Inflammatory macrophage treated with lipopolysaccharide for 4 hours (primary cell): ENCODE measurements at places on chromosomes 13 and 19.

DNA sequence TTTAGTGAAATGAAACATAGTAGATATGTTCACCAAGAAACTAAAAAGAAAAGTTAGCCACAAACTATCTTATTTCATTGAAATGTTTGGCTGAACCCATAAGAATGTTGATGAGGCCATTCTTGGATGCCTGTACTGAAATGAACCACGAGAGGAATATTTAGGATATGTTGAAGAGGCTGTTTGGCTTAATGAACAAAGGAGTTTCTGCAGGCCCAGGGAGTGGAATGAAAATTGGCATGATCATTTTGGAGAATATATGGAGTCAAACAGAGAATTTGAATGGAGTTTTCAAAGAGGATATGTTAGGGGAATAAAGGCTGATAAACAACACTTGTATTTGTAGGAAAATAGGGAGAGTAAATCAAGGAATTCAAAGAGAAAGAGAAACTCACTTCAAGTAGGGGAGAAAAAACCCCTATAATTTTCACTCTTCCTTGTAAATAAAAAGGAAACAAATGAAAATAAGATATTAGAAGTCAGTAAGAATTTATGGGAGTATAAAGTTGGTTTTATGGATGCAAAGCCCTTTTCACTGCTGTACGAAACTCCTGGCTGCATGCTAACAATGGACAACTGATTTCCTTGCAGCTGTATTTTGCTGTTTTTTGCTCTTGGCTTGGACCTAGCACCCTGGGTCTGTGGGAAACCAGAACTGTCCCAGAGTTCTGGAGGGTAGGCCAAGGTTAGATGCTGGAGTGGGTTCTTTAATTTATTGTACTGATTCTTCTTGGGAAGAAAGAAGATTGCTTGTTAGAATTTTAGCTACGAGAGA lies 36.5 kb downstream of the KL start:
- no peak for DNase-seq

DNA sequence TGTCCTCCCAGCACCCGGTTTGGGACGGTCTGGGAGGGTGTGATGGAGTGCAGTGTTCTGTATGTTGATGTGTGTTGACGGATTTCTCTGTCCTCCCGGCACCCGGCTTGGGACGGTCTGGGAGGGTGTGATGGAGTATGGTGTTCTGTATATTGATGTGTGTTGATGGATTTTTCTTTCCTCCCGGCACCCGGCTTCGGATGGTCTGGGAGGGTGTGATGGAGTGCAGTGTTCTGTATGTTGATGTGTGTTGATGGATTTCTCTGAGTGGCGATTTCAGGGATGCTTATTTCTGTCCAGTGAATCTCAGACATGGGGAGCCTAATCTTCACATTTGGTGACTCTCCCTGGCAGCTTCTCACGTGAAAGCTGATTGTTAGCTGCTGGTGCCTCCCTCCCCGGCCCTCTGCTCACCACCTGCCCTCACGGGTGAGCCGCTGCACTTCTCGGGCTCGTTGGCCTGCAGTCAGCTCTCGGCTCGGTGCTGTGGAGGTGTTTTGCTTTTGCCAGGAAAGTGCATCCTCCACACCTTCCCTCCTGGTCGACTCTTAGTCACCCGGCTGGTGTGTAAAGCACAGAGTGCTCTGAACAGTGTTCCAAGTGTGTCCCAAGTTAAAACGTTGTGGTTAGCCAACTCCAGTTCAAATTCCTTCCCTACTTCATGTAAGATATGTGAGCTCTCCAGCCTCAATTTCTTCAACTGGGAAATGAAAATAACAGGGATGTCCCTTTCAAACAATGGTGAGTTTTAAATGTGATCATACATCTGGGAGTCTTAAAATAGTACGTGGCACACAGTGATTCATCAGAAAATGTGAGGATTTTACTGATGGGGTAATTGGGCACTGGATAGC lies 54.6 kb downstream of the ATP11A start:
- DNase-seq = no peak

DNA sequence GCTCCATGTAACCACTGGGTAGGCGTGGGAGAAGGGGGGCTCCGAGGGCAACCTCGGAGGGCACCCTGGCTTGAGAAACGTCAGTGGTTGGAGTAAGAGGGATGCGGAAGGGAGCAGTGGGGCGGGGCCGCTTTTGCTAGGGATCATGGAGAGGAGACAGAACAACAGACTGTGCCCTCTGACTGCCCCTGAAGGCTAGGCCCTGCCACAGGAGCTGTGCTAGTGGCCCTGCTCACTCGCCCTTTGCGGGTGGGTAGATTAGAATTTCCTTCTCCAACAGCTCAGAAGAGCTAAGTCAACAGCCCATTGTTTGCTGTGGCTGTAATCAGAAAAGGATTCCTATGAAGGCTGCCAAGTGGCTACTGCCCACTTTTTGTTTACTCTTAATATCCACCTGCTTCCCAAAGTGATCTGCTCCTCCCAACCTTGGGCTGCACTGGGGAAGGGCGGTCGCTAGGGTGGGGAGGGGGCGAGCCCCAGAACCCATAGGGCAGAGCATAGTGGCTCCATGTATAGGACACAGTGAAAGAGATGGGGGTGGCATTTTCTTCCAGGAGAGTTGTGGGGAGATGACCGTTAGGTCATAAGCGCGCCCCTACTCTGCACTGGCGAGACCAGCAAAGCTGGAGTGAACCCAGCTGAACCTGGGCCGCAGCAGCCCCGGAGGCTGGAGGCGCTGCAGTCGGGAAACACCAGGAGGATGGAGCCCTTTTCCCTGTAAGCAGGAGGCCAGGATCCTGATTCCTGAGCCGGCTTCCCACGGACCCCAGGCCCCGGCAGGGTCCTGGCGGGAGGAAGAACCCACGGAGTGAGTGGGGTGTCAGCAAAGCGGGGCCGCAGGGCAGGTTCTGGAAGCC lies 1.9 kb upstream of the C1QTNF9 start:
- no peak for DNase-seq

DNA sequence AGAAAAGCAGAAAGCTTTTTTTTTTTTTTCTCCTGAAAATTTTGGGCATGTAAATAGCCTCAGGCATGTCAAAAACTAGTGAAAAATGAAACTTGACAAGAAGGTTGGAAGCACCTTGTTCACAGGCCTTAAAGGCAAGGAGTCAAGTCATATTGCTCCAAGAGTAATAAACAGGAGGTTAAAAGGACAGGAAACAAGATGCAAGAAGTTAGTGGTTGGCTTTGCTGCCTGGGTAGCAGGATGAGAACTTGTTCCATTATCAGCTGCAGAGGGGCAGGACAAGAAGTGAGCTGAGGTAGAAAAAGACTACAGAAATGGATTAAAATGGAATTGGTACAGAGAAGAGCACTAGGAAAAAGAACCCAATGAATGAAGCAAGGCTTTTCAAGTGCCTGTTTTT lies 242.6 kb downstream of the DCT start:
- no peak for DNase-seq

DNA sequence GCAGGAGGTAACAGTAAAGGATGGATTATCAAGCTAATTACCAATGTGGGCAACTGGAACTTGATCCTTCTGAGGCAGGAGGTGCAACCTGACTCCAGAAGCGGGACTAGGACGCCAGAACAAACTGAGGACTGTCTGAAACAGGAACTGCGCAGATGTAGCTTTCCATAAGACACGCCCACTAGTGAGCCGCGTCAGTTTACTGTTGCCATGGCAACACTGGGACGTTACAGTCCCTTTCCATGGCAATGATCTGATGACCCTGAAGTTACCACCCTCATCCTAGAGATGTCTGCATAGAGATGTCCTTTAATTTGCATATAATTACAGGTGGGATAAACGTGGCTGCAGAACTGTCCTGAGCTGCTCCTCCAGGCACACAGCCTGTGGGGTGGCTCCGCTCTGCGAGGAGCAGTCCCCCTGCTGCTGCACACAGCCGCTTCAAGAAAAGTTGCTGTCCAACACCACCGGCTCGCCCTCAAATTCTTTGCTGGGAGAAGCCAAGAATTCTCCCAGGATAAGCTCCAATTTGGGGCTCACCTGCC lies 816.6 kb downstream of the UQCRFS1 start:
- DNase-seq = no peak

GRCh38 chr19:47518139-47518538 lies 3.3 kb upstream of the NAPA start:
- no peak for DNase-seq

GRCh38 chr13:49278211-49278610 lies 30.5 kb downstream of the CDADC1 start:
- DNase-seq = no peak

- DNase-seq = no peak
Observed at GRCh38 chr13:26705536-26705935, 55.0 kb downstream of the GPR12 start.

- DNase-seq = peak; percentile 93
Observed at GRCh38 chr19:18021121-18021755, 13.3 kb downstream of the ARRDC2 start.

DNA sequence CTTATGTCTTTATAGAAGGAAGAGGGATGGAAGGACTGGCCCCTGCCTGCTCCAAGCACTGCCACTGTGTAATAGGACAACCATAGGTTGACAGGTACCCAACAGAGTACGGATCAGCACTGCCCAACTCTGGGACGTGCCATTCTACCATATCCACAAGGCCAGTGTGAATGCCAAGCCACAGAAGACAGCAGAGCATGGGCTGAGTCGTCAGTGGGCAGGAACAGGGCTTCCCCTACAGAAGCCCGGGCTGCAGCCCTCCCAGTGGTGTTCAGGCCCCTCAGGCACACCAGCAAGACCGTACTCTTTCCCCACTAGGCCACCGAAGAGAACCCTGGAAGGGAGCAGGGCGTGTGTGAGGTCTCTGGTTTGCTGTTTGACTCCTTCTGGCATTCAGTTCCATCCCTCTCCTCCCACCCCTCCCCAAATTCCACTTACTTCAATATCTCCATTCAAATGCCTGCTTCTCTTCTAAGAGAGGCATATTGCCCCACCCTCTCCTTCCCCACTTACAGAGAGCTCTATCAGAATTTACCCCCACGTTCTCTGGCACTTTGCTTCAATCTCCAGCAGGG lies 209.4 kb downstream of the FOXO1 start:
- DNase-seq = no peak

GRCh38 chr19:11020982-11021759 lies 60.3 kb downstream of the SMARCA4 start:
- DNase-seq = no peak

DNA sequence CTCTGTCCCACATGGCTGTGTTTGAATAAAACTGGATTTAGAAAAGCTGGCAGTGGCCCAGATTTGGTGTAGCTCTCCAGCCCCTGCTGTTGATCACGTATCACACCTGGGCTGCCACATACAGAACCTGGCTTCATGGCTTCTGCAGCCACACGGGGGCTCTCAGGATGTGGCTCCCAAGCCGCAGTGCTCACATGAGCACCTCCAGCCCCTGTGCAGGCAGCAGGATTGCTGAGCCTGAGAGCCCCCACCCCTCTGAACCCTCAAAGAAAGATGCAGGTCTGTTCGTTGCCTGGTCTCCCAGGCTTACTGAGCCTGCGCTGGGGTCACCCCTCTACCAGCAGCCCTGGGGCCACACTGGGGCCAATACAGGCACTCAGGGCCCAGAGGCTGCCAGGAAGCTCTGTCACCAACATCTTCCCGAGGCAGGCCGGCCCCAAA lies 2.7 kb downstream of the PLEKHF1 start:
- no peak for DNase-seq

DNA sequence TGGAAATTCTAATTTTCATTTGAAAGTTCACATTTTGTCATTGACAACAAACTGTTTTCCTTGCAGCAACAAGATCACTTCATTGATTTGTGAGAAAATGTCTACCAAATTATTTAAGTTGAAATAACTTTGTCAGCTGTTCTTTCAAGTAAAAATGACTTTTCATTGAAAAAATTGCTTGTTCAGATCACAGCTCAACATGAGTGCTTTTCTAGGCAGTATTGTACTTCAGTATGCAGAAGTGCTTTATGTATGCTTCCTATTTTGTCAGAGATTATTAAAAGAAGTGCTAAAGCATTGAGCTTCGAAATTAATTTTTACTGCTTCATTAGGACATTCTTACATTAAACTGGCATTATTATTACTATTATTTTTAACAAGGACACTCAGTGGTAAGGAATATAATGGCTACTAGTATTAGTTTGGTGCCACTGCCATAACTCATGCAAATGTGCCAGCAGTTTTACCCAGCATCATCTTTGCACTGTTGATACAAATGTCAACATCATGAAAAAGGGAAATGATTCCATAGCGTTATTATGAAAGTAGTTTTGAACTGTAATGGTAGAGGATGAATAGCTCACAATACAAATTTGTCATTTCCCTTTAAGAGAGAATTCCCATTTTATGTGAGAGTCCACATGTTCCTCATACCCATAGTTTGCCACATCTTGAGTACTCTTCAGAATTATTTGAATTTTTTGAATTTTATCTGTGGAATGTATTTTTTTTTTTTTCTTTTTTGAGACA lies 2.6 kb downstream of the BRCA2 start:
- peak; percentile 88 for DNase-seq

GRCh38 chr19:44748426-44749254 lies at the start of gene BCL3:
TSS of gene BCL3 (plus strand) at chr19:44748708. CDS start at chr19:44748791, 83 bp downstream.
- peak; percentile 75 for DNase-seq

- DNase-seq = no peak
Observed at GRCh38 chr19:6278740-6279619, 795 bp downstream of the MLLT1 start.

GRCh38 chr13:39618561-39618960 lies 15.6 kb upstream of the LHFPL6 start:
- DNase-seq = no peak

GRCh38 chr19:36245210-36246005 lies 30.5 kb downstream of the ZNF146 start:
- no peak for DNase-seq

- peak; percentile 78 for DNase-seq
Observed at GRCh38 chr19:47723581-47723940, 10.3 kb downstream of the EHD2 start.

DNA sequence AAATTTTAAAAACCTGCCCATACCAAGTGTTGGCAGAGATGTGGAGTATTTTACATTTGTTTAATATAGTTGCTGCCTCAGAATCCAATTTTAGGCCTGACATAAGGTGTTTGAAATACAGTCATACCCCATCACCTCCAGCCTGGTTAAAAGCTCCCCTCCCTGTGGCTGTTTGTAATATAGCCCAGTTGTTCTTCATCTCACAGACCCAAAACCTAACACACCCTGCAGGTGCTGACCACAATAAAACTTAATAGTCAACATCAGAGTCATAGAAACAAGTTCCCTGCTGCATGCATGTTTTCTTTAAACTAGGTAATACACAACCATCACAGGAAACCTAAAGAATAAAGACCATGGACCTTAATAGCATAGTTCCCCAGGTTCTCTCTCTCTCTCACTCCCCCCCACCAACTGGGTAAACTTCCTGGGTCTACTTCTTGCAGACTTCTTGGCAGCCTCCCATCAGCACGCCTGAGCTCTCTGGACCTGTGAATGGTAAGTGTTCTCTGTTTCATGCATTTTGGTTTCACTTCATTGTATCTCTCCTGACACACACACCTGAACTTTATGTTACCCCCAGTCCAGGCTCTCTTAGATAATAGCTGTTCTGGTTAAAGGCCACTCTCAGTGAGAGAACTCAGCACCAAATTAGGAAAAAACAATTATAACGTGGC lies 1369.9 kb downstream of the EFNB2 start:
- no peak for DNase-seq

GRCh38 chr13:108368250-108368905 lies 98.9 kb downstream of the TNFSF13B start:
- peak; percentile 75 for DNase-seq

DNA sequence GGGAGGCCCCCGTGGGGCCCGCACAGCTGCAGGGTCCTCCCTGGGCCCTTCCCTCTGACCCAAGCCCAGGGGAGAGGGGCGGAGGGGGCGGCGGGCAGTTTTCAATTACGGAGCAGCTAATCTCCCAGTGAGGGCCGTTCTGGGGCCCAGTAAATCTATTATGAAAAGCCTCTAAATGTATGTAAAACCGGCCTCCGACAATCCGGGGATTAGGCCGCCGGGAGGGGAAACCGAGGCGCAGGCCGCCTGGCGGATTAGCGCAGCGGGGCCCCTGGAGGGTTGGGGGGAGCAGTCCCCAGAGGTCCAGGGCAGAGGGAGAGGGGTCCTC lies 25.1 kb downstream of the EFNA2 start:
- no peak for DNase-seq
